ENCODE measurements at places on chromosomes 4 and X.

GRCh38 chr4:622071-622995 is 3.0 kb upstream of the PDE6B start:
- DNase-seq = no peak

DNA sequence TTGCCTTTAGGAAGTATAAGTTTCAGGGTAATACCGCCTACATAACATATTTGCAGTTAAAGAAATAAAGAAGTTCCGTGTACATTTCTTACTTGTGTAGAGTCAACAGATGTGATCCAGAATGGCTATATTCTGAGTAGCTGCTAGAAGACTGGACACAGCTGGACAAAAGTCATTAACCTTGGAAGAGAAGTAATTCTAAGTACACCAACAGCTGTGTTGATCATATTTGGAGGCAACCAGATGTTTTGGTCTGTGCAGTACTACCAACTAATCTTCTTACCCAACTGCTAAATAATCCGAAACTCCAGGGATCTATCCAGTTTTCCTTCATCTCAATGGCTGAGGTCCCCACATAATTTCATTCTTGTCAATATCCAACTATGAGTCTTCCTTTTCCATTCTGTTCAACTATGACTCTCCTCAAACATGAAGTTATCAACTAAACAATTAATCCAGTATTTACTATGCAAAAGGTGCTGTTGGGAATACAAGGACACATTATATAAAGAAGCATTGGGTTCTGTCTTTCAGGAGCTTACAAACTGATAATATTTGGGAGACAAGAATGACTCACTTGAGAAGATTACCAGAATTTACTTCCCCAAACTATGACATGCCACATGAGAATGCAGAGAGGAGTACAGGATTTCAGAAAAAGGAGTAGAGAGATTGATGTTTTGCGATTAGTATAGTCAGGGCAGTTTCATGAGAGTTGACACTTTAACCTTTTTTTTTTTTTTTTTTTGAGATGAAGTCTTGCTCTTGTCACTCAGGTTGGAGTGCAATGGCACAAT is 78.2 kb downstream of the COL4A6 start:
- no peak for DNase-seq

DNA sequence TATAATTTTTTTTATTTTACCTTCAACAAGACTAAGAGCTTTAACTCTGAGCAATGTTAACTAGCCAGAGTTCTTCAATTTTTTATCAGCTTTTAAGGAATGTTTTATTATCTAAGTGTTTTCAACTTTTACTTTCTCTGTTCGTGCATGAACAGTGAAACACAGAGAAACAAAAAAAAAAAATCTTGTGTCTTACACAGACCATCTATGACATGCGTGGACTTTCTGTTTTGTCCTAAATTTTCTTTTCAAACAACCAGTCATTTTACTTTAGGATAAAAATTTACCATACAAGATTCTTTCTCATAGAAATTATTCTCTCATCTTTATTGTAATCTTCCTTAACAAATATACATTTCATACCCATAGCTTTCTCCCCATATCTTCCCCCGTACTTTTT is 731.9 kb upstream of the PCDH10 start:
- DNase-seq = no peak

DNA sequence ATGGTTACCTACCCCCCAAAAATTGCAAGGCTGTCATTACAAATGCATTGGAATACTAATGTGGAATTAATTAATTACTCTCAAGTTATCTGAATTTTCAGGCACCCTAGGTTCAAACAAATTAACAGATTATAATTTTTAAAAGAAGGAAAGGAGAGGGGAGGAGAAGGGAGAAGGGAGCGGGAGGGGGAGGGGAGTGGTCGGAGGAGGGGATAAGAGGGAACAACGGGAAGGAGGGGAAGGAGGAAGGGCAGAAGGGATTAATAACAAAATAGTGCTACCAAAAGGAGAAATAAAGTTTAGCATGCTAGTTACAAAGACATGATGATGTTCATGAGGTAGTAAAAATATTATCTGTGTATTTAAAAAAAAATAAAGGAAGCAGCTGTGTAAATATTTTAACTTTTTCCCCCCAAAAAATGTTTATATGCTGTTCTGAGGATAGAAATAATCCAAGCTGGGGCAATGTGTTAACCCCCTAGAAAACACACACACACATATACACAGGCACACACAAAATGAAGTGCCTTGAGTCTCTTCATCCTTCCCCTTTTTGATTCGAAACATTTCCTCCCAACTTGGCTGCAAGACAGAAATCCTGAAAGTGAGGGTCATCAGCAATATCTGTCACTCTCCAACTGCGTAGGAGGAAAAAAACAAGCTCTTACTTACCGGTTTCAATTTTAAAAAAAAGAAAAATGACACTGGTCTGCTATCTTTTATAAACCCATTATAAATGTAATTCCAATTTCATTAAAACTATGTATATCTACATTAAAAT is 58.8 kb downstream of the PPP3CA start:
- DNase-seq = no peak

DNA sequence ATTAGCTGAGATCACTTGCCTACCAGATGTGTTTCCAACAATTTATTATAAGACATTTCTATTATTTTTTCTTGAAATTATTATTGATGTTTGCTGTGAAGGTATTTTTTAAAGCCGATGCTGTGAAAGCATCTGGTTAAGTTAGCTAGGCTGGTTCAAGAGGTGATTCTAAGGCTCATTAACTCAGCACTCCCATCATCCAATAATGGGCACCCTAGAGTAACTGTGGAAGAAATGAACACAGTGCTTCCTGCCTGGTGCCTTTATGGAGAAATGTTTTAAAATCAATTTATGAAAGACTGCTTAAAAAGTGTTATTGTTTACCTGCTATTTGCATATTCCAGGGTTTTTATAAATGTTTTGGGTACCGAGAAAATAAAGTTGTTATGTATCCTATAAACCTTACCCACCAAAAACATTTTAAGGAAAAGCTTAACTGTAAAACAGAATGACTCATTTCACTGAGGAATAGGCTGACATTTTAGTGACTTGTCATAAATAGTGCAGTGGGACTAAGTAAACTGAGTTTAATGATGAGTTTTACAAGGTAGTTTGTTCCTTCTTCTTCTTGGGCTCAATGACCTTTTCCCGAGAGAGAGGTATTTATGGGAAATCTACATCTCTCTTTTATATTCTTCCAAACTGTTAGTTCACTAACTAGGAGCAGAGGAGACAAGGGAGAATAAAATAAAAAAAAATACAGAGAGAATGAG is 310.0 kb upstream of the AADAT start:
- no peak for DNase-seq
